ENCODE measurements at places on chromosomes 13 and 19. TPM values are rescaled to one million over a fixed set of nuclear protein-coding genes. Genes with fewer than 3 reads are reported as not detected.

DNA sequence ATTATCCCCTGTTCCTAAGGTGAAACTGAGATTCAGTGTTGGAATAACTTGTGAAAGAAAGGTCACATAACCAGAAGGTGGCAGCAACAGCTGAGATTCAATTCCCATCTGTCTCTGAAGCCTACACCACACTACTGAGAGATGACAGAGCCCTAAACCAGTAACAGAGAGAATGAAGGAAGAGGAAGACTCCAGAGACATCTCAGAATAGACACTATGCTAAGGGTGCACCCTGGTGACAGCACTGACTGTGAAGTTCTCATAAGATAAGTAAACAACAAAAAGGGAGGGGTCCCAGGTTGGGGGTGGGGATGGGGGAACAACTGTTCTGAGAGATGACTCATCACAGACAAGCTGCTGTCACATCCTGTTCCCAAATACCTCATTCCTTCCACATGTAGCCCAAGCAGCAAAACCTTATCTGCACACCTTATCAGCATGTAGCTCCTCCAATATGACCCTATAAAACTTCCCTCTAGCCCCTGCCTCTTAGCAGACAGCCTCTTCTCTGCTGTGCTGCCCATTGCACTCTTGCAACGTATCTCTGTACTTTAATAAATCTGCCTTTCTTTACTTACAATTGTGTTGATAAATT is 46.5 kb downstream of the UTP14C start:
- no peak for DNase-seq

DNA sequence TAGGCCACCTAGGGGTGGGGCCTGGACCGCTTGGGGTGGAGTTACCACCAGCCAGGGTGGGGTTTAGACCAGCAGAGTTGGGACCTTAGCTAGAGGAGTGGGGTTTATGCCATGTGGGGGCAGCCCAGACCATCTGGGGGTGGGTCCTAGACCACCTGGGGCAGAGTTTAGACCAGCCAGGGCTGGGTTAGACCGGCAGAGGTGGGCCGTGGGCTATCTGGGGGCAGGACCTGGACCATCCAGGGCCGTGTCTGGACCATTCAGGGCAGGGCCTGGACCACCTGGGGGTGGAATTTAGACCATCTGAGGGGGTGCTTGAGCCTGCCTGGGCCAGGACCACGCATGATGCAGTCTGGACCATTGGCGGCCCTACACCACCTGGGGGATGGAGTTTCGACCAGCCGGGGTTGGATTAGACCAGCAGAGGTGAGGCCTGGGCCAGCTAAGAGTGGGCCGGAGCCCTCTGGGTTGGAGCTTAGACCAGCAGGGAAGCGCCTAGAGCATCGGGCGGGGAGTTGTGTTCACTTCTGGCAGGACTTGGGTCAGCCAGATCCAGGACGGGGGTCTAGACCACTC is 10.0 kb upstream of the CACNG6 start:
- DNase-seq: no peak

DNA sequence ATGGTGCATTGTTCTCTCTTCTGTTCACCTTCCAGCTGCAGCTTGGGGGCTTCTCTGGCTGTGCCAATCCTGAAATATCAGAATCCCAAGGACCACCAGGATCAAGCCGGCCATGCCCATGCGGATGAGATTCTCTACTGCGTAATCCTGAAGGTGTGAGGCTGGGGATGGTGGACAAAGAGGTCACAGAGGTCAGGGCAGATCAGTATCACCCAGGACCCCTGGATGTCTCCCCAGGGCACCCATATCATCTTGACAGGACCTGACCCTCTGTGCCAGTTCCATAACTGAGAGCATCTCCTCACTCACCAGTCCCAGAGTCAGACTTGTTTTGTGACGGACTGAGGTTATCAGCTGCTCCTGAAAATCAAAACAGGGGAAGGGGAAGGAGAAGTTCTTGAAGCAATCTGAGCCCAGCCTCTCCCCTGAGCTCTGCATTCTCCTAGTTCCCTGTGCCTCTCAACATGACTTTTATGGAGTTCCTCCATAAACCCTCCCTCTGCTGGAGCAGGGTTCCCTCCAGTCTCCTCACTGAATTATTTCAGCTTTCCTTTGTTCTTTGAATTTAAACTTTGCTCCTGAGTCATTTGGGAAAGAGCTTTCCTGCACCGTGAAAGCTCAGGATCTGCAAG is 5.5 kb downstream of the LILRA5 start:
- DNase-seq: no peak

DNA sequence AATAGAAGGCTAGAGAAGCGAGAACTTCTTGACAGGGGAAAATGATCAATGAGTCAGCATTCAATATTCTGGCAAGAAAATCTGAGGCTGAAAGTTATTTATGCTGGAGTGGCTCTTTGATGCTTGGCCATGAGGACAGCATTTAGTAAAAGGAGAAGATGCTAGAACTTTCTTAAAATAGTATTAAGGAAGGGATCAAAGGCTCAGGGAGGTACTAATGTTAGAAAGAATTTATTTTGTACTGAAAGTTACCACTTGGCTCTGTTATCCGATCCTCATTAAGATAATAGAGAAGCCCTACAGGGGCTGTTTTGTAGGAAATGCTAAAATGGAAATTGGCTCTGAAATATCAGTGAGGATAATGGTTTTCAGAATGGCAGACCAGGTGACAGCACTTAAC is 1774.6 kb upstream of the PCDH20 start:
- no peak for DNase-seq

Gene EMP3
- 119 TPM for total RNA-seq

Gene LRRC63
- total RNA-seq: not detected

Gene SBK2
- not detected for total RNA-seq

Gene PRX
- 4.4 TPM for total RNA-seq

Gene KLHL1
- total RNA-seq: not detected

DNA sequence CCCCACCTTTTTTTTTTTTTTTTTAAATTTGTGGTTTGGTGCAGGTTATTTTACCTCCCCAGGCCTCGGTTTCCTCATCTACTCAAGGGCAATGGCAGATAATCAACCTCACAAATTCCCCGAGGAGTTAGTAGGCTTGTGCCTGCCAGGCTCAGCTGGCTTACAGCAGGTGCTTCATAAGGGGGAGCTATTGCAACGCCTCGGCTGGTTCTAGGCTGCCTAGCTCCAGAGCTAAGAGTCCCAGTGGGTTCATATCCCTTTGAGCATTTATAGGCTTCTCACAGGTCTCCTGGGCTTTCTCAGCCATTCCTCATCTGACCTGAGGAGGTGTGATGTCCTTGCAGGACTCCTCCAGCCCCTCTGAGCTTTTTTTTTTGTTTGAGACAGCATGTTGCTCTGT is 10.6 kb downstream of the BCKDHA start:
- no peak for DNase-seq

GRCh38 chr19:35805526-35806102 is 7.0 kb downstream of the PRODH2 start:
- no peak for DNase-seq

Gene OBI1
- 4.6 TPM for total RNA-seq

DNA sequence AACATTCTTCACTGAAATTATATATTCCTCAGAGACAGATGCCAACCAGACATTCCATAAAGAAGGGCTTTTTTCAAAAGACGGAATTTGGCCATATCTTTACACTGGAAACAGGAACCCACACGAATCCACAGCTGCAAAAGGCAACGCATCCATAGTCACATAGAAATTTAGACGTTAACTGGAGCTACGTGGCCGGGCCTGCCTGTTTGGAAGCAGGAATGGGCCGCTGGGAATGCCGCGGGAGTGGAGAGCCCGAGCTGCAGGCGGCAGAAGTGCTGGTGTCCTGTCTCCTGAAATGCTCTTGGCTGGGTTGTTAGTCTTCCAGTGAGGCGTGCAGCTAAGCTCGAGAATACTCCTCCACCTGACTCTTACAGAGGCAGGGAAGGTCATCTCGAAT is 122.2 kb downstream of the KL start:
- no peak for DNase-seq

Gene TYROBP
- total RNA-seq: not detected

GRCh38 chr19:31118287-31118955 is 230.8 kb downstream of the TSHZ3 start:
- DNase-seq: no peak

GRCh38 chr13:70905035-70905434 is 796.8 kb upstream of the KLHL1 start:
- DNase-seq: no peak

Gene TNFSF11
- not detected for total RNA-seq

GRCh38 chr13:21365574-21365973 is 93.5 kb downstream of the ZDHHC20 start:
- no peak for DNase-seq

DNA sequence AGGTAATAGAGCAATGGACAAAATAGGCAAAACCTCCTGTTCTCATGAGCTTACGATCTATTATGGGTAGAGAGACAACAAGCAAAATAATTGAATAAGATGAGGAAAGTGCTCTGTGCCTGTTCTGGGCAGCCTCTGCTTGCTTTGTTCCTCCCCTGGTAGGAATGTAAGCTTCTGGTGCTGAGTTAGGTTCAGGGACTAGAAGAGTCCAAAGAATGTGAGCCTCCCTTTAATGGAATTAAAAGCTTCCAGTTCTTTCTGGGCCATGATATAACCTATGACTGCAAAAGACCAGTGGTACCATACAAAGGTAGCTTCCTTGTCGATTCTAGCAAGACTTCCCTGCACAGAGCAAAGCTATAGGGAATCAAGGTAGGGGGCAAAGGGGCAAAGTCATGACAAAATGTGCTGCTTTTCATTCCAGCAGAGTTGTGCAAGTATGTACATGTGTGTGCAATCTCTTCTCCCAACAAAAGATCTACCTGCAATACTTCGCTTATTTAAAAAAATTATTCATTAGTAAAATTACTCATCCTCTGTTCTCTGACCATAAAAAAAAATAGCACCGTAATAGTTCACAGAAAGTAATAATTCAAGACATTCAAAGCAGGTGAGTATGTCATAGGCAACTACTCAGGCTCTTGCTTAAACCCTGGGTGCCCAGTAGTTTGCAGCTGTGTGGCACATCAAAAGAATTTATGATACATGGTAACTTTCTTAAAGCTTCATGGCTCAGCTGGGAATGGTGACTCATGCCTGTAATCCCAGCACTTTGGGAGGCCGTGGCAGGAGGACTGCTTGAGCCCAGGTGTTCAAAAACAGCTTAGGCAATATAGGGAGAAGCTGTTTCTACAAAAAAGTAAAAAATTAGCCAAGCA is 21.4 kb downstream of the ACOD1 start:
- DNase-seq: no peak

Gene ZNF850
- 14.2 TPM for total RNA-seq

- DNase-seq: no peak
Observed at GRCh38 chr19:28563964-28564921, 648.7 kb downstream of the UQCRFS1 start.

GRCh38 chr13:59901191-59901590 is 262.5 kb downstream of the DIAPH3 start:
- no peak for DNase-seq

DNA sequence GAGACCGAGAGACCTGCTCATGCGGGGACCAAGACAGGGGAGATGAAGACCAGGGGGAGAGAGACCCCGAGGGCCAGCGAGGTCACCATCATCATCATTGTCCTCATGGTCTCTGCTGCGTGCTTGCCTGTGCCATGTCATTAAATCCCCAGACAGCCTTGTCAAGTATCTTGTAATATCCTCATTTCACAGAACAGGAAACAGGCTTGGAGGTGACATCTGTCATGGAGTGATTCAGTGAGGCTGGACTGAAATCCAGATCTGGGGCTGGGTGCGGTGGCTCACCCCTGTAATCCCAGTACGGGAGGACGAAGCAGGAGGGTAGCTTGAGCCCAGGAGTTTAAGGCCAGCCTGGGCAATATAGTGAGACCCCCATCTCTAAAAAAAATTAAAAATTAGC is 5.9 kb upstream of the NANOS2 start:
- no peak for DNase-seq

Gene KCTD4
- total RNA-seq: 5.0 TPM

- no peak for DNase-seq
Observed at GRCh38 chr19:10279737-10280442, 6.9 kb upstream of the ICAM4 start.

- DNase-seq: no peak
Observed at GRCh38 chr13:111396457-111396856, 76.0 kb downstream of the TEX29 start.

- DNase-seq: no peak
Observed at GRCh38 chr19:27905074-27905473, 1307.9 kb downstream of the UQCRFS1 start.

DNA sequence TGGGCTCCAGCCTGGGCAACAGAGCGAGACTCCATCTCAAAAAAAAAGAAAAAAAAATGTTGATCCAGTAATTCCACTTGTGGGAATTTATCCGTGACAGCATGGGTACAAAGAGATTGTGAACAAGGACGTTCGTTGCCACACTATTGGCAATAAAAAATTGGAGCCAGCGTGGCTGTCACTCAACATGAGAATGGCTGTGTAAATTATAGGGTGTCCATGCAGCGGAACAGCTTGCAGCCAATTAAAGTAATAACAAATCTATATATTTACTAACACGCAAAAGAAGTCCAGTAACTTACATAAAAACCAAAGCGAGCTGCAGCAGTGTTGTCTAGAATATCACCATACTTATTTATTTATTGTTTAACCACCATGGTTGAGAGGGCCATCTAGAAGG is 19.3 kb downstream of the DPF1 start:
- no peak for DNase-seq

DNA sequence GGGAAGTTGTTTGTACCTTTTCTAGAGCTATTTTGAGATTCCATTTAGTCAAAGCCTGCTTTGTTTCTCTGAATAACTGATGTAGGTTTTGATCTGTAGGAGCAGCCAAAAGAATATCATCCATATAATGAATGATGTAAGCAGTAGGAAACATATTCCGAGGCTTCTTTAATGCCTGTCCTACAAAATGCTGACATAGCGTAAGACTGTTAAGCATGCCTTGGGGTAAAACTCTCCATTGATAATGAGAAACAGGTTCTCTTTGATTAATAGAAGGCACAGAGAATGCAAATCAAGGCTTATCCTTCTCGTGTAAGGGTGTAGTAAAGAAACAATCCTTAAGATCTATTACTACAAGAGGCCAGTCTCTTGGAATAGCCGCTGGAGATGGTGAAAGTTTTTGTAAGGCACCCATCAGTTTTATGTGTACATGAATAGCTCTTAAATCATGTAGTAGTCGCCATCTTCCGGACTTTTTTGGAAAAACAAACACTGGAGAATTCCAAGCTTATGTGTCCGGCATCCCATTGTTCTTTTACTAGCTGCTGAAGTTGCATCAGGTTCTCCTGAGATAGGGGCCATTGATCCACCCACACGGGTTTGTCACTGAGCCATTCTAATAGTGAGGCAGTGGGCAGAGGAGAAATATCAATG is 13.5 kb downstream of the FPR3 start:
- DNase-seq: no peak

Gene PSPN
- total RNA-seq: 0.17 TPM

Gene FDX2
- total RNA-seq: 12.9 TPM
